Small intestine (tissue), 16 donors: ENCODE measurements at places on chromosomes 12 and 14. TPM values are rescaled to one million over a fixed set of nuclear protein-coding genes. Genes with fewer than 3 reads are reported as not detected.

GRCh38 chr12:79690638-79691510 is at the start of gene PAWR:
PAWR (minus strand) TSS chr12:79690964; CDS start chr12:79690244, 720 bp downstream.
- peaks cover 3% of the 10 kb centered on the region for H3K4me1 ChIP-seq
- H3K36me3 ChIP-seq = no peaks in the 10 kb centered on the region
- H3K4me3 ChIP-seq = peak within 1 kb of the TSS; percentile 92
- DNase-seq = peak; percentile 88
- no peaks in the 10 kb centered on the region for H3K27me3 ChIP-seq

GRCh38 chr12:19846574-19846973 is 407.3 kb downstream of the AEBP2 start:
- no peak overlapping the region for H3K27ac ChIP-seq
- H3K4me3 ChIP-seq = no peak overlapping the region
- no peak for DNase-seq
- H3K4me1 ChIP-seq = no peaks in the 10 kb centered on the region
- H3K27me3 ChIP-seq = no peaks in the 10 kb centered on the region
- H3K36me3 ChIP-seq = no peaks in the 10 kb centered on the region

GRCh38 chr14:97010491-97011160 is 213.4 kb downstream of the VRK1 start:
- no peak overlapping the region for H3K4me3 ChIP-seq
- H3K36me3 ChIP-seq = no peaks in the 10 kb centered on the region
- no peak overlapping the region for H3K27ac ChIP-seq
- no peaks in the 10 kb centered on the region for H3K27me3 ChIP-seq
- no peak for DNase-seq

DNA sequence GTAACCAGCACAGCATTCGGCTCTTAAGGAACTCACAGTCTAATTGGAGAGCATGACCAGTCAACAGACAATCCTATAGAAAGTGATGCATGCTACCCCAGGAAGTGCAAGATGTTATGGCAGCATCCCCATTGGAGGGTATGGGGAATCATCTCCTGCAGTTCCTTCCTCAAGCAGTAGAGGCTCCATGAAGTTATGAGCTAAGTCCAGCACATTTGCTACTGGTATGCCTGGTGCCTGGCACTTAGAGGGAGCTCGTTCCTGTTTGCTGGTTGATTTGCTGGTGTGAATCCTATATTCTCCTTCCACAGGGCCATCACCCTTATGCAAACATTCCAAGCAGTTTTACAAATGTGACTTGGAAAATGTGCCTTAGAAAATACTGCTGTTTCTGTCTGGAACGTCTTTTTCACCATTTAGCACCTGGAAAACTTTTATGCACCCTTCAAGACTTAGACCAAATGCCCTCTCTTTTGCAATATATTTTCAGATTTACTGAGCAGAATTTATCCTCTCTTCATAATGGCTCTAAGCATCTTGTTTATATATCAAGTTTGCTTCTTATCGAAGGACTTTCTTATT is 136.1 kb upstream of the WSCD2 start:
- no peaks in the 10 kb centered on the region for H3K27me3 ChIP-seq
- H3K4me3 ChIP-seq = no peak overlapping the region
- no peaks in the 10 kb centered on the region for H3K4me1 ChIP-seq

GRCh38 chr14:26594148-26594547 is 3.7 kb downstream of the NOVA1 start:
- no peaks in the 10 kb centered on the region for H3K36me3 ChIP-seq
- DNase-seq = no peak
- H3K4me3 ChIP-seq = no peak overlapping the region
- no peaks in the 10 kb centered on the region for H3K4me1 ChIP-seq
- H3K27ac ChIP-seq = no peak overlapping the region

DNA sequence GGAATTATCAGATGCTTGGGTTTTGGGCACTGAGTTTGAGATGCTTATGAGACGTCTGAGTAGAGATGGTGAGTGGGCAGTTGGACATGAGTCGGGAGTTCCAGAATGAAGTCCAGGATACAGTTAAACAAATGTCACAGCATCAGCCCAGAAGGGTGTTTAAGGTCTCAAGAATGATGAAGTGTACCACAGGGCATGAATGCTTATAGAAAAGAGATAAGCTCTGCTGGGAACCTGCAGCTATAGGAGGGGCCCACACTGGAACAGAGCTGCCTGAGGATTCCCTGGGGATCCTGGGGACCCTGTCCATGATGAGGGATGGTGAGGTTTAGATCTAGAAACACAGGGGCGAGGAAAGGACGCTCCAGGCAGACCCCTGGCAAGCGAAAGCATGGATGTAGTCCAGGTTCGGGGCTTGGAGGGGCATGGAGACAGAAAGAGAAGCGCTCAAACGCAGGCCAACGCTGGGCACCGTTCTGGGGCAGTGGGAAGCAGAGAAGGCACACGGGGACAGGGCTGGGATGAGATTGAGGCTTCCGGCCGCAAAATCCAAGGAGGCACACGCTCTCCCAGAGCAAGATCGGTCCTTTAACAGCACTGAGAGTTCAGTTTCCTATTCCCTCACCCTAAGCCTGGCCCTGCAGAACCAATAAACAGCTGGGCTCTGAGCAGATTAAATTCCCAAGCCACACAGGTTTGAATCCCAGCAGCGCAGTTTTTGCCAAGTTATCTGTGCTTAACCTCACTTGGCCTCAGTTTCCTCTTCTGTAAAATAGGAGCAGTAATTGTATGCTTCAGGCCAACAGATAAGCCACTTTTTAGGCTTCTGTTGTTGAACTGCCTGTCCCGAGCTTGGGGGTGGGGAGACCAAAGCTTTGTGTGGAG is 52.9 kb downstream of the EID3 start:
- no peak for DNase-seq
- H3K4me1 ChIP-seq = no peaks in the 10 kb centered on the region
- no peaks in the 10 kb centered on the region for H3K27me3 ChIP-seq
- peaks cover 3% of the 10 kb centered on the region for H3K36me3 ChIP-seq
- no peak overlapping the region for H3K4me3 ChIP-seq
- H3K27ac ChIP-seq = no peak overlapping the region

FAR2 gene
- polyA plus RNA-seq = 23.8 TPM

HAL gene
- polyA plus RNA-seq = 1.1 TPM

VDR gene
- polyA plus RNA-seq = 61.0 TPM

RAB15 gene
- polyA plus RNA-seq = 12.5 TPM

ASB2 gene
- 1.3 TPM for polyA plus RNA-seq

GRCh38 chr12:68786929-68787328 is 21.0 kb upstream of the MDM2 start:
- H3K27me3 ChIP-seq = no peaks in the 10 kb centered on the region
- DNase-seq = no peak
- H3K36me3 ChIP-seq = no peaks in the 10 kb centered on the region
- peak overlapping the region; percentile 67 for H3K27ac ChIP-seq

DNA sequence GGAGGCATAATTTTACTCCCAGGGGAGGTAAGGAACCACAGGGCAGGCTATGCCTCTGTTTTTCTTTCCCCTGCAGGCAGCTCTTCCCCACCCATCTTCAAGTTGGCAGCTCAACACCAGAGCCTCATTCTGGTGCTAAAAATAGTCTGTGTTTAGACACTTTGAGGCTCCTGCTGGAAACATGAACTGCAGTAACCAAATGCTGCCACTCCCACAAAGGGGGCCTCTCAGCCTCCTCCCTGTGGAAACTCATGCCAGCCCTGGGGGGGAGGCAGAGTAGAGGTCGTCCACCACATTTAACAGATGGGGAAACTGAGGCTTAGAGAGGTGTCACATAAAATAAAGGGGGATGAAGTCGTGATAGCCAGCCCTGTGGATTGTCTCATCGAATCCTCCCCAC is 61.4 kb downstream of the WSCD2 start:
- H3K4me1 ChIP-seq = no peaks in the 10 kb centered on the region
- no peak overlapping the region for H3K4me3 ChIP-seq
- H3K36me3 ChIP-seq = no peaks in the 10 kb centered on the region
- no peak for DNase-seq
- H3K27me3 ChIP-seq = no peaks in the 10 kb centered on the region

DNA sequence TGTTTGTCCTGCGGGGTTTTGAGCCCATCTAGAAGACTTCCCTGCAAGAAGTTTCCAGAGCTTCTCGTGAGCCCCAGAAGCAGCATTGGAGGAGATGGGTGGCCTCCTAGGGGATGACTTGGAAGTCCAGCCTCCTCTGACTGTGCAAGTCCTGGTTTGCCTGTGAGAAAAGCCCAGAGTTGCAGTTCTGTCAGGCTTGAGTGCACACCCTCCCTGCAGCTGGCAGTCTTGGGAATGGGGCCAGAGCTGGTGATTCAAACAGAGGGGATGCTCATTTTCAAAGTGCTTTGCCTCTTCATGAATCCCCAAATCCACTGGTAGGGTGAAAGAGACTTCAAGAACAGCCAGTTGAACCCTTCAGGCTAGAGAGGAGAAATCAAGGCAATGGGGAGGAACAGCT is 3.9 kb upstream of the PPP1R1A start:
- H3K4me3 ChIP-seq = no peak overlapping the region
- no peak for DNase-seq
- H3K4me1 ChIP-seq = no peaks in the 10 kb centered on the region
- H3K27me3 ChIP-seq = peaks cover 7% of the 10 kb centered on the region

STXBP6 gene
- 24.9 TPM for polyA plus RNA-seq

GPR84 gene
- polyA plus RNA-seq = not detected

- no peaks in the 10 kb centered on the region for H3K36me3 ChIP-seq
- no peak overlapping the region for H3K27ac ChIP-seq
- no peak for DNase-seq
- H3K4me1 ChIP-seq = no peaks in the 10 kb centered on the region
- no peak overlapping the region for H3K4me3 ChIP-seq
These were observed 206.0 kb upstream of the RBM19 start for GRCh38 chr12:114172135-114172534.

TAS2R14 gene
- 0.67 TPM for polyA plus RNA-seq

- no peak overlapping the region for H3K27ac ChIP-seq
- H3K36me3 ChIP-seq = peaks cover 4% of the 10 kb centered on the region
- DNase-seq = no peak
- H3K27me3 ChIP-seq = peaks cover 13% of the 10 kb centered on the region
- H3K4me3 ChIP-seq = no peak overlapping the region
These were observed 1.2 kb upstream of the TRHDE start for GRCh38 chr12:72270961-72271360.
